Activated T-helper 17 cell treated with anti-CD3 and anti-CD28 coated beads, Interleukin-2, amount 50 U/mL, for 72 hours (primary cell): ENCODE measurements at places on chromosomes 7 and 10.

- peak; percentile 65 for ATAC-seq
Measured at GRCh38 chr10:11319990-11320602, 291.4 kb downstream of the USP6NL start.

DNA sequence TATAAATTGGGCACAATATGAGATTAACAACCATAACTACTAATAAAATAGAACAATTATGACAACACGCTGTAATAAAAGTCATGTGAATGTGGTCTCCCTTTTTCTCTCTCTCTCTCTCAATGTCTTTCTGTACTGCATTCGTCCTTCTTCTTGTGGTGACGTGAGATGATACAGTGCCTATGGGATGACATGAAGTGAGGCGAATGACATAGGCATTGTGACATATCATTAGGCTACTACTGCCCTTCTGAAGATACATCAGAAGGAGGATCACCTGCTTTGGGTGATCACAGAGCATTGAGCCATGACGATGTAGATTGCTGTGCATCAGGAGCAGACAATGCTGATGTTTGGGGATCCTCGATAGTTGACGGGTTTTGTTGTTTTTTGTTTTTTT lies 171.6 kb downstream of the HERPUD2 start:
- ATAC-seq = no peak

- no peak for ATAC-seq
Measured at GRCh38 chr10:46314071-46314470, 27.3 kb downstream of the ANTXRL start.

DNA sequence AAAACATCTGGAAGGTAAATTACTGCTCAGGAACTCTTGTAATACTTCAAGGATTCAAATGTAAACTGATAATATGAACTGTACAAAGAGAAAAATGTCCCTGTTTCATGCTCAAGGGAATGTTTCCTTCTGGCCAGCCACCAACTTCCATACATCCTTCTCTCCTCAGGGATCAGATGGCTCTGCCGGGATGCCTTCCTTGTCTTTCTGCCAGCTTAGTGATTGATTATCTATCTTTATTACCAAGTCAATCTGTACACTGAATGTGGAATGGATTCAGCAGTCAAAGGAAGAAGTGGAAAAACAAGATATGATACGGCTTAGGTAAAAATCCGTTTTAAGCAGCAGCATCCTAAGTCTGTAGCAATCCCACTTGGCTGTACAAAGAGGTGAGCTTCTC lies 178.3 kb downstream of the PTN start:
- ATAC-seq = no peak

DNA sequence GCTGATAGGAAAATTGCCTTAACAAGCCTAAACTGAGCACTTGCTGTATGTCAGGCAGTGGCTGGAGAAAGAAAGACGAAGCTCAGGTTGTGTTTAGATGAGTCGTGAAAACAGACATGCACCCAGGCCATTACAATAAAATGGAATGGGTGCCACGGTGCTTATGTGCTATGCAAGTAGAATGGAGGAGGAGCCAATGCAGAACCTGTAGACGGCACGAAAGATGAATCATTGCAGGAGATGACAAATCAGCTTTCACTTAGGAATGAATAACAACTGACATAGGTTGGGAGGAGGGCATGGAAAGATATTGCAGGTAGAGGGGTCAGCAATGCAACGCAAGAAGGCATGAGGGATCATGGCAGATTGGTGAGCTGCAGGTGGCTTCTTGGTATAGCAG lies 61.2 kb upstream of the ARHGAP21 start:
- peak; percentile 77 for ATAC-seq

- ATAC-seq = no peak
Measured at GRCh38 chr7:102152672-102153598, 133.7 kb upstream of the SH2B2 start.

- ATAC-seq = no peak
Measured at GRCh38 chr10:88490231-88490980, 92.7 kb downstream of the RNLS start.

GRCh38 chr10:111137007-111137406 lies 60.2 kb downstream of the ADRA2A start:
- ATAC-seq = no peak

DNA sequence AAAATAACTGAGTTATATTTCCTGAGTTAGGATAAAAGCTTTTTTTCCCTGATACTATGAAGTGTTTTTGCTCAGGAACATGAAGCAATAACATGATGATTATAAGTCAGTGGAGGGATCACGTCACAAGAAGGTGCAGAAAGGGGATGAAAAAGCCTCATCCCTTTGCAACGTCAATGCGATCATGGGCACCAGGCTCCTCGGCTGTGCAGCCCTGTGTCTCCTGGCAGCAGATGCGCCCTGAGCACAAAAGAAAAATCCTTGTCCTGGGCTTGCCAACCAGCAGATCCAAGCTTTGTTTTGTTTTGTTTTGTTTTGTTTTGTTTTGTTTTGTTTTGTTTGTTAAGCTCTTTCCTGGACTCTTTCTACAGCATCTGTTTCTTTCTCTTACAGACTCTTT lies 103.5 kb upstream of the PRSS1 start:
- no peak for ATAC-seq
